ENCODE measurements at places on chromosomes 3 and 15.
A peak's percentile ranks its signal among the peaks of the same experiment; 100 is the strongest.

GRCh38 chr3:58200846-58201355 lies 9.9 kb downstream of the DNASE1L3 start:
- DNase-seq = no peak

DNA sequence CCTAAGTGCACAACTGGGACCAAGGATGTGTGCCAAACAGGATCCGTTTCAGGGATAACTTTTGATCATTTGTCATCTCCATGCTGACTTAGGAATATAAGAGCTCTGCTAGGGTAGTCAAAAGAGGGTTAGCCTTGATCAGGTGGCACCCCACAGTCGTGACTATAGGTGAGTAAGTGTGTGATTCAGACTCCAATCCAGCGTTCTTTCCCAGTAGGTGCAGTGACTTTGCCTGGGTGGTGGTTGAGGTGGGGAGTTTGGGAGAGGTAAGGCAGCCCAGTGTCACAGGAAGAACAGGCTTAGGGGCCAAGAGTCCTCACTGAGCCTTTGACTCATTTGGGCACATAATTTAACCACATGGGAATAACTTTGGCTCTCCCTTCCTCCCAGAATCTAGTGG lies 51.0 kb downstream of the CHDH start:
- no peak for DNase-seq

DNA sequence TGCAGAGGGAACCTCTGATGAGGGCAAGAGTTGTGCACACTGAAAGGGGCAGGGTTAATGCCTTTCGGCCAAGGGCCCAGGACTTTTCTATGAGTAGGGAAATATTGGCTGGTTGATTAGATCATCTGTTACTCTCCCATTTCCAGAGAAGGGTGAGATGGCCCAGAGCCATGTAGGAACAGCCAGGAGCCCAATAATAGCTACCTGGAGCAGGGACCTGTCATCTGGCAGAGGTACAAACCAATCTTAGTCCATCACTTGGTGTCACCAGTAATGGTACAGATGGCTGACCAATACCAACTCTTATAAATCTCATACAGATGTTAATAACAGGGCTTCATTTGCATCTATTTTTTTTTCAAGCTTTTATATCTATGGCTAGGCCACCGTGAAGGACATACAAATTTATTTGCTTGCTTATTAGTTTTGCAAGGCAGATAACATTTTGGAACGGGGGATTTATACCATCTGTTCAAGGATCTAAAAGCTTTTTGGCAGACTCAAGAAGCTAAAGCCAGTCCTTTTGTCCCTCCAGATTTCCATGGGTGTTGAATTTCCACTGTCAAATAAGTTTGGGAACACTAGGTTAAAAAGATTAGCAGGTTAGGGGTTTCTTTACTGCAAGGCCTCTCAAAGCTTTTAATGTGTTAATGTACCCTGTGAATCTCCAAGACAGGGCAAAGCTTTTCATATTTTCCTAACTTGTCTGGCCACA lies 79.3 kb downstream of the TNIK start:
- DNase-seq = no peak

DNA sequence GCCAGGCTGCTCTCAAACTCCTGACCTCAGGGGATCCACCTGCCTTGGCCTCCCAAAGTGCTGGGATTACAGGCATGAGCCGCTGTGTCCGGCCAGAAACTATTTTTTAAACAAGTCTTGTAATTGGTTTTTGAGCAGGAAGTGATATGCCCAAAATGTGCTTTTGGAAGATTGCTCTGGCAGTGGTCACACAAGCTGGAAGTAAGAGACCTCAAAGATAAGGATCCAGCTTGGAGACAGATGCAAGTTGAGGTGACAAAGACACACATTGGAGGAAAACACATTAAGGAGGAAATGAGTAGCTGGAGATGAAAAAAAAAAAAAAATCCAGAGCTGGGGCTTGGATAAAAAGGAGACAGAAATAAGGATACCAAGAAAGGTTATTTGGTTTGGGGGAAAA lies 6.3 kb downstream of the TM4SF18 start:
- DNase-seq = no peak

DNA sequence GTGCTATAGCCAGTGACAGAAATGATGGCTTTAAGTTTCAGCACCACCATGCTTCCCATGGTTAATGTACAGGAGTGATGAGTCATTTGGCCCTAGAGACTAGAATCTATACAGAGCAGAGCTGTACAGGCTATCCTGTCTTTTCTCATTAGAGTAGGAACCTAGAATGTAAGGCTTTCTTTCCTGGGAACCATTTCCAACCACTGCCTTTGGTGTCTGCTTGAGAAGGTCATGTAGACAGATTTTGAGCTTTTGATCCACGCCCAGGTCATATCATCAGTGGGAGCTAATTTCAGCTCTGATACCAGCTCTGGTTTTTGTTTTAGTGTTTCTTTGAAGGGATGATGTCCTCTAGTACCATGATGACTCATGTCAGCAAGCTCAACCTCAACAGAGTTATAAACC lies 543.1 kb downstream of the NTRK3 start:
- DNase-seq = no peak

DNA sequence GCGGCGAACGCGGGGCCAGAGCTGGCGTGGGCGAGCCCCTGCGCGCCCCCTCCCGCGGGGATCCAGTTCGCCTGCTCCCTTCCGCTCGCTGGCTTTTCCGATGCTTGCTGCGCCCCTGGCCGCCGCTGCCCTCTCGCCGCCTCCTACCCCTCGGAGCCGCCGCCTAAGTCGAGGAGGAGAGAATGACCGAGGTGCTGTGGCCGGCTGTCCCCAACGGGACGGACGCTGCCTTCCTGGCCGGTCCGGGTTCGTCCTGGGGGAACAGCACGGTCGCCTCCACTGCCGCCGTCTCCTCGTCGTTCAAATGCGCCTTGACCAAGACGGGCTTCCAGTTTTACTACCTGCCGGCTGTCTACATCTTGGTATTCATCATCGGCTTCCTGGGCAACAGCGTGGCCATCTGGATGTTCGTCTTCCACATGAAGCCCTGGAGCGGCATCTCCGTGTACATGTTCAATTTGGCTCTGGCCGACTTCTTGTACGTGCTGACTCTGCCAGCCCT lies 721 bp downstream of the P2RY1 start:
- DNase-seq = no peak

DNA sequence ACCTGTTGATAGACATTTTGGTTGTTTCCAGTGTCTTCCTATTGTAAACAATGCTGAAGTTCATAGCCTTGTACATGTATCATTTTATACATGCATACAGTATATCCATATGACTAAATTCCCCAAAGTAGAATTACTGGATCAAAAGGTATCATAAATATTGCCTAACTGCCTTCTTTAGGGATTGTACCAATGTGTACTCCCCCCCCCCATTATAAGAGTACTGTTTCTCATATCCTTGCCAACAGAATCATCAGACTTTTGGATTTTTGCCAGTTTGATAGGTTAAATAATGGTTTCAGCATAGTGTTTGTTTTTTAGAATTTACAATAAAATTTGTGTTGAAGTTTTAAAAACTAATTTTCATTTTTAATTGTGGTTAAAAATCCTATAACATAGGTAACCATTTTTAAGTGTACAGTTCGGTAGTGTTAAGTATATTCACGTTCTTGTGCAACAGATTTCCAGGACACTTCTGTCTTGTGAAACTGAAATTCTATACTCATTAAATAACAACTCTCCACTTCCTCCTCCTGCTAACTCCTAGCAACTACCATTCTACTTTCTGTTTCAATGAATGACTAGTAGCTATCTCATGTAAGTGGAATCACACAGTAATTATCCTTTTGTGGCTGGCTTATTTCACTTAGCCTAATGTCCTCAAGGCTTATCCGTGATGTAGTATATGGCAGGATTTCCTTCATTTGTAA lies 30.8 kb upstream of the MAP3K13 start:
- no peak for DNase-seq

DNA sequence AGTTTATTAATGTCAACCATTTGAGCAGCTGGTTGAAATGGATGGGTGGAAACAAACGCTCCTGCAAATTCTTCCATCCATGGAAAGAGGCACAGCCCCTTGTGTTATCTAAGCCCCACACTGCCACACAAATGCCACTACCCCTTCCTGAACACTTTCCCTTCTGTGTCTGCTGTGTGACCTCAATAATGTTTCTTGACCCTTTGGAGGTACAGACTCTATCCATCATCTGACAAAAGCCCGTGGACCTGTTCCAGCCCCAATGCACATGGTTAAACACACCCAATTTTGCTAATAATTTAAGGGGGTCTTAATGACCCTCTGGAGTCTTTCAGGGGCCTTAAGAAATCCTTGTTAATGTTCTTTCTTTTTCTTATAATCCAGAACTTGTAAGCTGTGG lies 482.2 kb upstream of the CFAP20DC start:
- no peak for DNase-seq

GRCh38 chr3:27746838-27747237 lies 24.7 kb upstream of the EOMES start:
- no peak for DNase-seq

DNA sequence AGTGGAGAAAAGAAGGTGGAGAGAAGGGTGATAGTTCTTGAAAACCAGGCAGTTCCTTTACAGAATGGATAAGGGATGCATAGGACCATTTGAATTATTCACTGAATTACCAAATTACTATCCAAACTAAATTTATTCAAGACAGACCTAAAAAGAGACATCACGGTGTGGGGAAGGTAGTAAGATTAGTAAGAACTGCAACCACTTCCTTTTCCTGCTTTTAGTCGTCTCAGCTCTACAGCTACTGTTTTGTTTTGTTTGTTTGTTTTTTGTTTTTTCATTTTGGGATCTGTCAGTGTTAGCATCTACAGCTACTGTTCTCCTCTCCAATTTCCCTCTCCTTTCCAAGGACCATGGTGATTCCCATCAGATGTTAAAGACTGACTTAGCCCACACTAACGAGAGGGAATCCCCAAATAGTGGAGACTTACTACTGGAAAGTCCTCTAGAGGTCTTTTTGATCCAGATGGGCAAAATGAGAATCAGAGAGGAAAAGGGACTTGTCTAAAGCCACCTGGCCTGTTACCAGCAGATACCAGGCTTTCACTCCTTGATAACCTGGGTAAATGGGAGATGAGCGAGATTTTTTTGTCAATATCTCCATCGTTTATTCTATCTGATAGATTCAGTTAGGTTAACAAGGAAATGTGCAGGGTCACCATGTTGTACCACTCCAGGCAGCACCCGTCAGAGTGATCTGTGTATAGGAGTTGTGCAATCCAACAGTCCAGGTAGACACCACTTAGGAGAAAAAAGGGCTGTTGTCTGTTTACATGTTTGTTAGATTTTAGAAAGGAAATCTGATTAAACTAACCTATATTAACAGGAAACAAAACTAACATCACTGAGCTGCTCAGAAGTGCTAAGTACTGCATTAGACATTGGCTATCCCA lies 6.0 kb downstream of the HCLS1 start:
- no peak for DNase-seq

- DNase-seq = peak; percentile 42
Observed at GRCh38 chr3:101574388-101575112, 570 bp downstream of the PCNP start.

GRCh38 chr3:188111002-188111584 lies 42.9 kb upstream of the LPP start:
- no peak for DNase-seq

- DNase-seq = no peak
Observed at GRCh38 chr3:179666030-179666429, 13.2 kb downstream of the USP13 start.

GRCh38 chr3:159237226-159237625 lies 435.4 kb downstream of the MFSD1 start:
- DNase-seq = no peak

GRCh38 chr3:141471160-141471559 lies 15.7 kb upstream of the RASA2 start:
- DNase-seq = no peak

DNA sequence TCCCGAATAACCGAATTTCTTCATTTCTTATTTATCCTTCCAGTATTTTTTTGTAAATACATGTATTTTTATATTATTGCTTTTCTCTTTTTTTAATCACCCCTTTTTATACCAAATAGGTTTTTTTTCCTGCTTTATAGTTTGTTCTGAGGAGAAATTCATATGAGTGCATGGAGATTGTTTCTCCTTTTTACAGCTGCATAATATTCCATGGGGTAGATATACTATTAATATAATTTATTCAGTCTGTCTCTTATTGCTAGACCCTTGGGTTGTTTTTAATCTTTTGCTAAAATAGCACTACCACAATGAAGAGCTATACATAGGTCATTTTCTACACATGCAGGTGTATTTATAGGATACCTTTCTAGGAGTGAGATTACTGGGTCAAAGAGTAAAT lies 3.5 kb upstream of the TMEM87A start:
- no peak for DNase-seq

DNA sequence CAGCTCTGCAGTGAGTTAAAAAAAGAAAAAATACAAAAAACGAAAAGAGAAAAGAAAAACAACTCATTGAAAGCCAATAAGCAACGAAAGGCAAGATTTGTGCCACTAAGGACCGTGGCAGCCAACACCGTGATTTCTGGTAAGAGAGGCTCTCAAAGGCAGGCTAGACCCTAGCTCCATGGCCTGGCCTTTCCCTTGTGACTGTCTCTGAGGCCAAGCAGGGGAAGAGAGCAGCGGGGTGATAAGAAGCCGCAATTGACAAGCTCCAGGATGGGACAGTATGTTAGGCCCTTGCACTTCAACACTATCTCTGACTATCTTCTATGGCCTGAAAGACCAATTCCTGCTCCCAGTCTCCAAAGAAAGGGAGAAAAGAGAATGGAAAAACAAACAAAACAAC lies 12.4 kb downstream of the APOD start:
- DNase-seq = no peak

- no peak for DNase-seq
Observed at GRCh38 chr3:193960487-193961274, 175.3 kb upstream of the HES1 start.

DNA sequence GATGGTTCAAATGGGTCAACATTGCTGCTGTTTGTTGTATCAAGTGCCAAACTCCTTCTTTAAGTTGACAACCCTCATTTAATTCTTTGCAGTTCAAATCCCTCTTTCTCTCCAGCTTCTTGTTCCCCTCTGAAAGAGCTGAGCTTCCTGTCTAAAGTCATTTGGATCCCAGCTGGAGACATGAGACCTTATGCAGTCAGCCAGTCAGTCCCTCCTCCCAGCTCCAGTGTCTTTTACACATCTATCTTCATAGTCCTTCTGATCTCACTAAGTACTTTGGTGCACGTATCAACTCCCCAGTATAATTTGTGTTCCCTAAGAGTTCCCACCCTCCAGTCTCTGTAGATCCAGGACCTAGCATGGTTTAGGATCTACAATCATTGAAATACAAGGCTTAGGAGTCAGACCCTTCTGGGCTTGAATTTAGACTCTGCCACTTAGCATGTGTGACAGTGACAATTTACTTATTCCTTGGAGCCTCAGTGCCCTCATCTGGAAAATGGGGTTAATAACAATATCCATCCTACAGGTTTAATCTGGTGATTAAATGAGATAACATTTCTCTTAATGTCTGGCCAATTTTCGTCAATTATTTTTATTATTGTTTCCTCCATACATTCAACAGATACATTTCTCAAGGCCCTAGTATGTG lies 102.8 kb upstream of the SEMA6D start:
- DNase-seq = no peak

- DNase-seq = no peak
Observed at GRCh38 chr3:55718521-55718921, 231.4 kb upstream of the WNT5A start.
